ENCODE measurements at places on chromosomes 3 and 15. TPM values are rescaled to one million over a fixed set of nuclear protein-coding genes. Genes with fewer than 3 reads are reported as not detected.

UBAP1L gene
- total RNA-seq: 0.05 TPM

KNG1 gene
- total RNA-seq: not detected

DNA sequence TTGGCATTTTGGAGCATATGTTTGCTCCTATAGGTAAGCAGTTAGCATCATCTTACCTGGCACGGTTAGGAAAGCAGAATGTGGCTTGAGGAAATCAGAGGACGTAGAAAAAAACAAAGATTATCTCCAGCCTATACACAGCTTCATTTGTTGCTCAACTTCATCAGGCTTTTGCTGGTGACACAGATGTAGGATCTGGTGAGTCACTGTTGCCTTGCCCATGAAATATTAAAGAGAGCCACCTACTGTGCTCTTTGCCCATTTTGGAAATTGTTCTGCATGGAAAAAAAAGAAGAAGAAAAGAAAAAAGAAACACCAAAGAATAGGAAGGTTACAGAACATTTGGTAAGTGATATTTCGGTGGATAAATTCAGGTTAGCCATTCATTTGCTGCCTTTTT, 3.8 kb downstream of the IL1RAP start:
- peak; percentile 22 for DNase-seq

CPN2 gene
- total RNA-seq: not detected

- DNase-seq: peak; percentile 42
Measured at GRCh38 chr15:90087454-90088154, 14.7 kb downstream of the IDH2 start.

- no peak for DNase-seq
Measured at GRCh38 chr3:98801043-98801747, 38.1 kb downstream of the ST3GAL6 start.

GRCh38 chr3:126501736-126502135, 15.8 kb downstream of the UROC1 start:
- DNase-seq: no peak

DNA sequence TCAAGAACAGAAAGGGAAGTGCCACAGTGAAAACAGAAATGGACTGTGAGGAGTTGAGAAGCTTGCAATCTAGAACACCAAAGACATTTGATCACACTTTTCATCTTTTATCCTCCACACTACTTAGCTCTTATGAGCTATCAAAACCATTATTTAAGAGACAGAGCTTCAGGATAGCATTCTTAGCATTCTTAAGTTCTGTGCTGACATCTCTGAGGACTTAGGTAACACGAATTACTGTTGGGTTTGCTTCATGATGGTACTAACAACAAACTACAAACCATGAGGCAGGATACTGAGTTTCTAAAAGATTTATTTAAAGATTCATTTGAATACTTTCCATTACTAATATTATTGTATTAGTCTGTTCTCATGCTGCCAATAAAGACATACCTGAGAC, 1038.6 kb downstream of the TUSC7 start:
- no peak for DNase-seq

- DNase-seq: no peak
Measured at GRCh38 chr3:133753779-133754164, 7.6 kb downstream of the TF start.

GRCh38 chr3:167859610-167860009, 124.1 kb downstream of the SERPINI1 start:
- no peak for DNase-seq

- DNase-seq: no peak
Measured at GRCh38 chr15:49644364-49644794, 23.5 kb downstream of the DTWD1 start.

GRCh38 chr3:186052096-186052840, 56.6 kb downstream of the ETV5 start:
- DNase-seq: no peak

CYP19A1 gene
- total RNA-seq: not detected

GRCh38 chr3:133890037-133890436, 5.6 kb downstream of the RAB6B start:
- DNase-seq: no peak

DNA sequence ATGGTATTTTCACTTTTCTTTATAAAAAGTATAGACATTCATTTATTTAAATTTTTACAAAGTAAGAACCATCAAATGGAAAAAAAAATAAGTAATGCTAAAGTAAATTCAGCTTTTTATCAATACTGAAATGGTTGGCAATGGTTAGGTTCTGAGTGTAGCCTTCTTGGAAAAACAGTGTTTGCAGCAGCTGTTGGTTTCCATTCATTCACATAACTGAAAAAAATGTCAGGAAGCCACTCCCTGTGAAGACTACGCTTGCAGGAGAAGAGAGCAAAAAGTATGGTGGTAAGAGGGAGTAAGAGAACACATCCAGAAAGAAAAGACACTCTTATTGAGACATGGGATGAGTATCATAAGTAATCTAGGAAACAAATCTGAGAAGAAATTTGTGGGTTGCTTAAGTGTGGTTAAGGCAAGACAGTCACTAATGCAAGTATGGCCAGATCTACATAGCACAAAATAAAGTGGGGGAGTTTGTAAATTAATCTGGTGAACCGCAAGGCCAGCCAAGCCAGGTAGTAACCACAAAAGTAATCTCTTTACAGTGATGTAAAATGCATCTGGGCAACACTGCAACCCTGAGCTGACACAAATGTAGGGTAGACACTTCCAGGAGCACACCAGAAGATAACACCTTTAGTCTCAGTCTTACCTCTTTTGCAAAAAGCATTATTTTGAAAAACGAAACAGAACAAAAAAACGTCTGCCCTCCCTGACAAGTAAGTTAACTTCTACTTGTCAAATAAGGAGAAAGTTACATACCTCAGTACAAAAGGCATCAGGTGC, 133.7 kb downstream of the IGSF11 start:
- DNase-seq: no peak

SNX22 gene
- total RNA-seq: 0.78 TPM

DNA sequence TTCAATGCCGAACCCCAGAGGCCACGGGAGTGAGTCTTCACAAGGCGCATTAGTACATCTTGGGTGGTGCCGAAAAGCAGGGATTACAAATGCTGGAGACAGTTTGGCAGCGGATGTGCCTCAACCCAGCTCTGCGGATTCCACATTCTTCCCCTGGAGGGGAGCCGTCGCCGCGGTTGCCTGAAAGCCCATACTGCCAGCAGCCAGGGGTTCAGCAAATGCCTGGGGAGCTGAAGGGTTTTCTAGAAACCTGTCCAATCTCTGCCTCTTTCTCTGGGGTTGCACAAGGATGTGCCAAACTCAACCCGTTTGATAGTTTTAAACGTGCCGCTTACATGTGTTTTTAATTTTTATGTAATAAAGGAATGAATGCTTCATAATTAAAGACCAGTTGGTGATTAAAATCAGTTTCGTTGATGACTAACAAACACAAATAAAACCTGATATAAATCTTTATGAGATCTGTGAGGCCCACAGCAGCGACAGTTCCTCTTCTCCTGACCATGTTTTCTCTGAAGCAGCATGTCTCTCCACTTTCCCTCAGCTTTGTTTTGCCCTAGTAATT, 74.6 kb upstream of the LEKR1 start:
- DNase-seq: peak; percentile 84

All from A172 (cell line).